ENCODE measurements at places on chromosomes 5 and 9.

- DNase-seq = no peak
These were observed 19.5 kb upstream of the MED27 start for GRCh38 chr9:132099167-132099566.

- no peak for DNase-seq
These were observed 90.4 kb downstream of the ZNF608 start for GRCh38 chr5:124655921-124656511.

DNA sequence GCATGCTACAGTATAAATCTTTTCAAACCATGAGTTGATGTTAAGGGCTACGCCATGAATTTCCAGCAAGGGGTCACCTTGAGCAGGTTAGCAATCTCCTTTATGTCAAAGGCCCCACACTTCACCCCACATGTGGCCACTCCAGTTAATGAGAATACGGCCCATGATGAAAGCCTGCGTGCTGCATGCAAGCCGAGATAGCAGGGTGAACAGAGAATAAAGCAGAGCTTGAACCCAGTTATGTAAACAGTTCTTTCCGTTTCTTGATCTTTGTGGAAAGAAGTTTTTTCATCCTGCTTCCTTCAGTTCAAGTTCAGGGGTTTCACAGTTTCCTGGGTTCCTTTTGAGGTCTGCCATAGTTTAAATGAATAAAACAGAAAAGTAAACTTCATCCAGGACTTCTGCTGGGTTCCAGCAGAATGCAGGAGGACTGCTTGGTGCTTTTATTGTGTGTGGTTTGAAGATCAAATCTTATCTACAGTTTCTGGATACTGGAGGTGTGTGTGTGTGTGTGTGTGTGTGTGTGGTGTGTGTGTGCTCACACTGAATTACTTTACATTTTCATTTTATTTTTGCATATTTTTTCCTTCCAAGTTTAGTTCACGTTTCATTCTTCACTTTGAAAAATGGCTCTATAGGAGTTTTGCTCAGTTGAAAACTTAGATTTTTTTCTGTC is 87.1 kb downstream of the HMHB1 start:
- DNase-seq = no peak

GRCh38 chr5:10591159-10591558 is 27.3 kb downstream of the ANKRD33B start:
- DNase-seq = no peak

DNA sequence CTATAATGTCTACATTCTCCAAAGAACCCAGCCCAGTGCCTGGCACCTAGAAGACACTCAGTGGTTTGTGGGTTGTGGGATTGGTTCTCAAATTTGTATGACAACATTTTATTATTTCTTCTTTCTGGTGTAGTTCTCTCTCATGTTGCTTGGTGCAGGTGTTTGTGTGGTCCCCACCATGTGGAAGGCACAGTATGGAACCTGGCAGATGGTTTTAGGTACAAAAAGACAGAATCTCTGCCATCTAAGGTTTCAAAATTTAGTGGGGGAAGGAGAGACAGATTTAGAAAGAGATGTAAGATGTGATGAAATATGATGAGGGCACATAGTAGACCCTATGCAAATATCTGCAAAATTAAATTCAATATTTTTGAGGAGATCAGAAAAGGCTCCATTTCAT is 323.8 kb downstream of the CDK5RAP2 start:
- no peak for DNase-seq

Data from T-helper 2 cell (primary cell).